ENCODE measurements at places on chromosomes 6 and 20.

DNA sequence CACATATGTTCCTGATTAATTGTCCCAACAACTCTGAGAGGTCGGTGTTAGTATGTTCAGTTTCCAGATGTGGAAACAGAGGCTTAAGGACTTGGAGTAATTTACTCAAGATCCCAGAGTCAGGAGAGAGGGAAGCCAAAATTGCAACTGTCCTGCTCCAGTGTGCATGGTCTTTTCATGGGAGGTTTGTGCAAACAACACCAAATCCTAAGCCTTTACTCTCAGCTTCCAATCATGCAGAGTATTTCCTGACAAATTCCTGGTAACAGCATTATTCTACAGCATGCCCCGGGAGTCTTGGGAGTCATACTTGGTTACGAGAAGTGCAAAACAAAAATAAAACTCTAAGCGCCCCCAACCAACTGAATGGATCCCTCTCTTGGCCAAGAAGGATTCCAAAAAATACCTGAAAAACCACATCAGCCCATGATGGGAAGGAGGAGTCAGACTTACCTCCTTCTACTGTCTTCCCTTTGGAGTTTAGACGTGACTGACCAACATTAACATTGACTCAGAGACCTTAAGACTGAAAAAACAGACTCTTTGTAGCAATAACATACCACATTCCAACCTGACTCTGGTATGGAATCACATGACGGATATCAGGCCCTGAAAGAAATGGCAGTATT lies 30.8 kb upstream of the PPP1R3G start:
- no peak for DNase-seq

DNA sequence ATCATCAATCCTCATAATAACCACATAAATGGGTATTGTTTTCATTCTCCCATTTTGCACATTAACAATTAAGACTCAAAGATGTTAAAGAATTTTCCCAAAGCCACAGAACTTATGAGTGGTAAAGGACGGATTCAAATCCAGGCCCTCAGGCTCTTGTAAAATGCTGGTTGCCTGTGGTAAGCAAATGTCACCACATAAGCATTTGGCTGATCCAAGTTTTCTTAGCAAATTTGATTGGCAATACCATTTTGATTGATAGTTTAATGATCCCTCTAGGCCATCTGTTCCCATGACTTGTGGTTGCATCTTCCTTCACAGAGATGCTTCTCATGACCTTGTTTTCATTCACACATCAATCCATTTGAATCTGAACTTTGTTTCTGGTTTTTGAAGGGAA lies 252.0 kb upstream of the RIN2 start:
- DNase-seq = no peak

GRCh38 chr20:46765506-46766120 lies 56.2 kb downstream of the SLC2A10 start:
- DNase-seq = no peak

GRCh38 chr20:24654425-24654824 lies 185.0 kb downstream of the SYNDIG1 start:
- DNase-seq = no peak

- no peak for DNase-seq
These were observed 238.9 kb downstream of the MAFB start for GRCh38 chr20:40449974-40450616.

All from NCI-H2081 (cell line).